ENCODE measurements at places on chromosomes 7 and 10. TPM values are rescaled to one million over a fixed set of nuclear protein-coding genes. Genes with fewer than 3 reads are reported as not detected.

Gene LSM8
- 42.7 TPM for total RNA-seq

Gene PPP1R17
- total RNA-seq: not detected

Gene CYP2C18
- not detected for total RNA-seq

Gene MEIG1
- 0.77 TPM for total RNA-seq

Gene BUD31
- total RNA-seq: 132 TPM
